ENCODE measurements at places on chromosomes 6 and 20. TPM values are rescaled to one million over a fixed set of nuclear protein-coding genes. Genes with fewer than 3 reads are reported as not detected.

The NKX2-2 gene
- not detected for total RNA-seq

The AKIRIN2 gene
- 50.9 TPM for total RNA-seq

The MARCKS gene
- 149 TPM for total RNA-seq

The COL21A1 gene
- 91.7 TPM for total RNA-seq

The SIM1 gene
- 34.3 TPM for total RNA-seq

The SMLR1 gene
- total RNA-seq, result 0.29 TPM

The PNPLA1 gene
- total RNA-seq, result 1.1 TPM

The AIF1 gene
- total RNA-seq, result 18.7 TPM

The PRICKLE4 gene
- total RNA-seq, result 3.2 TPM

The FAXC gene
- total RNA-seq, result 2.4 TPM

The C6orf89 gene
- total RNA-seq, result 34.2 TPM

The SLC17A2 gene
- 0.58 TPM for total RNA-seq

The WFDC10B gene
- total RNA-seq, result not detected

The ADA gene
- 5.2 TPM for total RNA-seq

The CNR1 gene
- 0.53 TPM for total RNA-seq

The EYA2 gene
- 1.1 TPM for total RNA-seq

The CST9 gene
- not detected for total RNA-seq

The TRMT11 gene
- 29.4 TPM for total RNA-seq

The PPP1R14C gene
- 17.6 TPM for total RNA-seq

The KIAA0408 gene
- 5.1 TPM for total RNA-seq

The NKX2-4 gene
- not detected for total RNA-seq

The EPB41L1 gene
- total RNA-seq, result 91.2 TPM

The EPHA7 gene
- total RNA-seq, result 29.5 TPM

The VGLL2 gene
- 3.4 TPM for total RNA-seq

The TTBK1 gene
- 0.29 TPM for total RNA-seq

The ANKRD6 gene
- total RNA-seq, result 22.6 TPM

The KHDC1 gene
- 4.5 TPM for total RNA-seq

The PROCR gene
- 22.4 TPM for total RNA-seq

The PDE7B gene
- total RNA-seq, result 13.0 TPM

The ARMC2 gene
- 4.4 TPM for total RNA-seq

The IL17F gene
- not detected for total RNA-seq

The B3GALT4 gene
- 7.9 TPM for total RNA-seq

The SPEF1 gene
- 1.9 TPM for total RNA-seq

The HTR1E gene
- total RNA-seq, result 0.93 TPM

The C6orf58 gene
- not detected for total RNA-seq

The ADGB gene
- 0.12 TPM for total RNA-seq

The TRIM10 gene
- 2.7 TPM for total RNA-seq

The RAET1L gene
- total RNA-seq, result not detected

The ISM1 gene
- total RNA-seq, result 1.5 TPM
